Activated CD4-positive, alpha-beta T cell treated with anti-CD3 and anti-CD28 coated beads for 36 hours (primary cell): ENCODE measurements at places on chromosomes 5 and 9. TPM values are rescaled to one million over a fixed set of nuclear protein-coding genes. Genes with fewer than 3 reads are reported as not detected.

SLC6A3 gene
- not detected for total RNA-seq

DEPDC1B gene
- total RNA-seq, result 40.3 TPM

KLF4 gene
- 1.2 TPM for total RNA-seq

ADAMTS13 gene
- total RNA-seq, result 1.7 TPM

RNF183 gene
- 0.37 TPM for total RNA-seq

FUT7 gene
- total RNA-seq, result 1.6 TPM

CACNA1B gene
- total RNA-seq, result 0.05 TPM

RALGPS1 gene
- 2.2 TPM for total RNA-seq

NME5 gene
- not detected for total RNA-seq

KIF3A gene
- 7.1 TPM for total RNA-seq

NSMF gene
- 65.0 TPM for total RNA-seq

GRXCR2 gene
- not detected for total RNA-seq

SH2D3C gene
- total RNA-seq, result 35.2 TPM

S1PR3 gene
- 0.56 TPM for total RNA-seq

ADRA1B gene
- total RNA-seq, result not detected

PCDHA9 gene
- not detected for total RNA-seq

GABBR2 gene
- not detected for total RNA-seq

CARTPT gene
- total RNA-seq, result not detected

OR1N2 gene
- not detected for total RNA-seq

GRPEL2 gene
- total RNA-seq, result 27.1 TPM

GNA14 gene
- total RNA-seq, result 0.54 TPM

TMEM215 gene
- not detected for total RNA-seq

SPOCK1 gene
- total RNA-seq, result not detected

BTNL8 gene
- not detected for total RNA-seq

CCL21 gene
- total RNA-seq, result not detected

TRIP13 gene
- total RNA-seq, result 34.7 TPM

EIF4E1B gene
- total RNA-seq, result not detected

AMBP gene
- total RNA-seq, result not detected

CEL gene
- total RNA-seq, result 0.98 TPM
